ENCODE measurements at places on chromosomes 7 and 10.

GRCh38 chr7:16420649-16421332, 547 bp downstream of the CRPPA start:
- DNase-seq: peak; percentile 75

DNA sequence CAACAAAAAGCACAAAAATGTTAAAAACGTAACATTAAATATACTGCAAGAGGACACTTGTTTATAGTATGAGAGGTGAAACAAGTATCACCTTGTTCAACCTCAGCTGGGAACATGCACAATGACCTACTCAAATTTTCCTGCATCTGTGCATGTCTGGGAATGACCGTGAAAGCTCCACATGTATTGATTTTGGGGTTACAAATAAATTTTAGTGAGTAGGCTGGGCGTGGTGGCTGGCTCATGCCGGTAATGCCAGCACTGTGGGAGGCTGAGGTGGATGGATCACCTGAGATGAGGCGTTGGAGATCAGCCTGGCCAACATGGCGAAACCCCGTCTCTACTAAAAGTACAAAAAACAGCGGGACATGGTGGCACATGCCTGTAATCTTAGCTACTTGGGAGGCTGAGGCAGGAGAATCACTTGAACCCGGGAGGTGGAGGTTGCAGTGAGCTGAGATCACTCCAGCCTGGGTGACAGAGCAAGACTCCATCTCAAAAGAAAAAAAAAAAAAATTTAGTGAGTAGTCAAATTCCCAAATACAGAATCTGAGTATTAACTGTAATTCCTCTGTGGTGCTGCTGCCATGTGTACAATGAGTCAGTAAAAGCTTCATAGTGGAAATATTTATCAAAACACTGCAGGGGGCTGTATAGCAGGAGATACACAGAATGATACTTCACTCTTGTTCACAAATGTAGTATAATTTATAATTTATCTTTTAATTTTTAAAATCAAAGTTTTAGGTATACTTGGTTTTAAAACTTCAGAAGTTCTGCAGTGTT, 41.1 kb downstream of the SUGCT start:
- DNase-seq: no peak

GRCh38 chr10:43380610-43381222, 9.3 kb downstream of the FXYD4 start:
- no peak for DNase-seq

- no peak for DNase-seq
Observed at GRCh38 chr10:102550636-102551210, 47.0 kb downstream of the SUFU start.

DNA sequence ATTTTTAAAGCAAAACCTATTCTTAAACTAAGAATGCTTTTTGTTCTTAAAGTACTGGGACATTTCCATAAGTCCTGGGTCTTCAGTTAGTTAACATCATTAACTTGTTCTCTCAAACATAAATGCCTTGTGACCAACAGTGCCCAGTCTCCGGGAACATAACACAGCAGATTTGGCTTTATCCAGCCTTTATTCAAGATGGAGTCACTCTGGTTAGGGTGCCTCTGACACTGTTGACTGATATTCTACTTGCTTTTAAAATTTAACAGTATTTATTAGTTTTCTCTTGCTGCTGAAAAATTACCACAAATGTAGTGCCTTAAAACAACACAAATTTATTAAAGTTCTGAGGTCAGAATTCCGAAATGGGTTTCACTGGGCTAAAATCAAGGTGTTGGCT, 44.1 kb downstream of the AVL9 start:
- no peak for DNase-seq

DNA sequence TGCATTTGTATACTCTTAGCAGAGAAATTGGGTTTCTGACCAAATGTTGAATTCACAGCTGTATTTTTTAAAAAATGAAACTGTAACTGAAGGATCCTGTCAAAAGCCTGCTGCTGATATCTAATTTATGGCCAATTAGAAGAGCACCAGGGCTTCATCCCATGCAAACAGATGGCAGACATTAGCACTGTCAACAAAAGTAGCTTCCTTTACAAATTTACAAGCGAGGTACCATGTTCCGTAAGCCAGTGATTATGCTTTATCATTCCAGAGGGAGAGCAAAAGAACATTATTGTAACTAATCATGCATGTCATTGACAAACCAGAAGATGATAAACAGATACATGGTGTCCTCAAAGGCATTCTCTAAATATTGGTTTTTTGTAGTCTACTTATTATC, 177.2 kb upstream of the DKK1 start:
- DNase-seq: no peak

DNA sequence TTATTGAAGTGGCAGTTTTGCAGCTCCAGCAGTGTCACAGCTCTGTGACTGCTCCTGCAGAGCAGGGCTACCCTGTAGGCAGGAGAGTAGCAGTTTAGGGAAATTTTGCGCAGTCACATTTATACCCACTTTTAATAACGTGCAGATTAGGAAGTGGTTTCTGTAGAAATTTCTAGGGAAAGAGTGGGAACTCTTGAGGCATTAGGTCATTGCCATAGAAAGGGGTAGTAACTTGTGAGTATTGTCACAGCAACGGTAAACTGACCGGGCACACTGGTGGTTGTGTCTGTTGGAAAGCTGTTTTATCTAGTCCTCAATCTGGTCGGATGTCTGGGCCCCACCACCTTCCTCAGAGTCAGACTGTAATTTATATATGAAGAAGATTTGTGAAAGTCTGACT, 51.9 kb downstream of the CDC14C start:
- no peak for DNase-seq
